DND-41 (cell line): ENCODE measurements at places on chromosomes 4 and X.
A peak's percentile ranks its signal among the peaks of the same experiment; 100 is the strongest.

DNA sequence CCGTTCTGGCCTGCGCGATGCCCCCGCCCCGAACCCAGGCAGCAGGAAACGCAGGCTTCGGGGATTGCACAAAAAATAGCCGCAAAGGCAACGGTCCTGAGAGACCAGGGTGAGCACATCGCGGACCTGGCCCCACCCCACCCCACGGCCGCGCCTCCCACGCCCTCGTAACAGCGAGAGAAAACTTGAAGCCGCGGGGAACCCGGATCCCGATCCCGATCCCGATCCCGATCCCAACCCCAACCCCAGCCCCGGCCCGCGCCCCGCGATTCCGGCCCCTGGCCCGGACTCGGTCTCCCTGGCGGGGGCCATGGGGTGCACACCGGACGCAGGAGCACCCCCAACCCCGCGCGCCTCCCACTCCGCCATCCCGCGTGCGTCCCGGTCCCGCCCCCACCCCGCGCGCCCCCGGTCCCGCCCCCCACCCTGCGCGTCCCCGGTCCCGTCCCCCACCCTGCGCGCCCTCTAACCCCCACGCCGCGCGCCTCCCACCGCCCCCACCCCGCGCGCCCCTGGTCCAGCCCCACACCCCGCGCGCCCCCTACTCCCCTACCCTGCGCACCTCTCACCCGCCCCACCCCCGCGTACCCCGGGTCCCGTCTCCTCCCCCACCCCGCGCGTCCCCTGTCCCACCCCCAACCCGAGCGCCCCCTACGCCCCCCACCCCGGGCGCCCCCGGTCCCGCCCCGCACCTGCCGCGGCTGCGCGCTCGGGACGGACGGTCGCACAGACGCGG lies 29.0 kb downstream of the NOP14 start:
- DNase-seq, result peak; percentile 35

- no peak for DNase-seq
Observed at GRCh38 chrX:69029771-69030170, 135.5 kb downstream of the PJA1 start.

DNA sequence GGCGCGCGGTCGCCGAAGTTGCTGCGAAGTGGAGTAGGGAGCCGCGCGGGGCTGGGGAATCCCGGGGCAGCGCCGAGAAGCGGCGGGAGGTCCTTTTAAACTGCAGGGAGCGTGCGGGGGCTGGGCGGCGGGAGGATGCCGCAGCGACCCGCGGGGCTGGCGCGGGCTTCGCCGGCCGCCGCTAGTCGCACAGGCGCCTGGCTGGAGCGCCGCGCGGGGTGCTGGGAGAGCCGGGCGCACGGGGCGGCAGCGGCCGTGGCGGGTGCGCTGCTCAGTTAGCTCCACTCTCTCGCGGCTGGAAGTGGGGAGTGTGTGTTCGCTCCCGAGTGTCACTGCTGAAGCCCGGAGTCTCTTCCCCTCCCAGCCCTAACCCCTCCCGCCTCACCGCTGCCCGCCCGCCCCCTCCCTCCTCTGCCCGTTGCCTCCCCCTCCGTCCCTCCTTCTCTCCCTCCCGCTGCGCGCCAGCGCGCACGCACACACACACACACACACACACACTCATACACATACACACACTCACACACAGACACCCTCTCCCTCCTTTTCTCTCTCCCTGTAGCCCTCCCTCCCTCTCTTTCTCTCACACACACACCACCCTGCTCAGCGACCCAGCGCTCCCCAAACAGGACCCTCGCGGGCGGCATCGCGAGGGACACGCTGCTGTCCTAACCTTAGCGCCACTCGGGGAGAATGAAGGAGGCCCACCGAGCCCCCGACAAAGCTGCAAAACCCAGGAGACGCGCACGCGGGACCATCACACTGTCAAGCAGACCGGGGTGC lies at the start of gene NDNF:
TSS of gene NDNF (minus strand) at position 312 of the 780 bp plus-strand sequence. CDS start 26,698 bp downstream, outside the sequence.
- DNase-seq, result no peak

- DNase-seq, result no peak
Observed at GRCh38 chr4:121951521-121952110, at the start of gene TRPC3. Gene TRPC3 (minus strand): TSS chr4:121952060. CDS start chr4:121951680, 380 bp downstream.

DNA sequence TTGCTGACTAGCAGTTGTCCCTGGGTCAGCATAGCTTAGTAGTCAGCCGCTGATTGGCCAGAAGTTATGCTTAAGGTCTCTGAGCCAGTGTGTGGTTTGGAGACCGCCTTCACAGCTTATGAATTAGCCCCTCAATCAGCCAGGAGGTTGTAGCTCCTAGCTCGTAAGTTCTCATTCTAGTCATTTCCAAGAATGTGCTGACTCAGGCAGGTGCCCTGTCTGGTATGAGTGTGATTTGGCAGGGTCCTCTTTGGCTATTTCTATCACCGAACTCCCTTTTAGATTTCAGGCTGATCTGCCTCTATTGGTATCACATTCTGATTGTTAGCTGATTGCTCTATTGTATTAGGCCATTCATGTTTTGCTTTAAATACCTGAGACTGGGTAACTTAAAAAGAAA lies 33.1 kb downstream of the NUDT11 start:
- DNase-seq, result no peak

DNA sequence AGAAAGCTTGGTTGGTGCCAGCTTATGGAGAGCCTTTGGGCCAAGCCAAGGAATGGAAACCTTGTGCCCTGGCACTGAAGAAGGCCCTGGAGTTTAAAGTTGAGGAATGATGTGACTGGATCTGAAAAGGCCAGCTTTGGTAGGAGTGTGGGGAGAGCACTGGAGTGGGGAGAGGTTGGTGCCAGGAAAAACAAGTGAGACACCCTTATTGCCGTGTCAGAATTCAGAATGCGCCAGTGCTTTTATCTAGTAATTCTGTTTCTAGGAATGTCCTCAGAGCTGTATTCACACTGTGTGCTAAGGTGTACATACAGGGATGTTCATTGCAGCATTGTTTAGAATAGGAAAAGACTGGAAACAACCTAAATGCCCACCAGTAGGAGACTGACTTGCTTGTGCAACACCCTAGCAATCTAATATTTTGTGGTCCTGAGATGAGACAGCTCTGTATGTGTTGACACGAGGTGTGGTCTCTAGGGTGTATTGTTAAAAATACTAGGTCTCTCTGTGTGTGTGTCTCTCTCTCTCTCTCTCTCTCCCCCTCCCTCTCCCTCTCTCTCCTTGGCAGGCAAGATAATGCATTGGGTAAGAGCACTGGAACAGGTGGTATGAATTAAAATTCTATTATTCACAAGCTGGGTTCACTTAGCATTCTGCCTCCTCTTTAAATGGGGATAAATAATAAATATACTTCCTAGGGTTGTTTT lies 107.8 kb downstream of the GATB start:
- DNase-seq, result no peak

DNA sequence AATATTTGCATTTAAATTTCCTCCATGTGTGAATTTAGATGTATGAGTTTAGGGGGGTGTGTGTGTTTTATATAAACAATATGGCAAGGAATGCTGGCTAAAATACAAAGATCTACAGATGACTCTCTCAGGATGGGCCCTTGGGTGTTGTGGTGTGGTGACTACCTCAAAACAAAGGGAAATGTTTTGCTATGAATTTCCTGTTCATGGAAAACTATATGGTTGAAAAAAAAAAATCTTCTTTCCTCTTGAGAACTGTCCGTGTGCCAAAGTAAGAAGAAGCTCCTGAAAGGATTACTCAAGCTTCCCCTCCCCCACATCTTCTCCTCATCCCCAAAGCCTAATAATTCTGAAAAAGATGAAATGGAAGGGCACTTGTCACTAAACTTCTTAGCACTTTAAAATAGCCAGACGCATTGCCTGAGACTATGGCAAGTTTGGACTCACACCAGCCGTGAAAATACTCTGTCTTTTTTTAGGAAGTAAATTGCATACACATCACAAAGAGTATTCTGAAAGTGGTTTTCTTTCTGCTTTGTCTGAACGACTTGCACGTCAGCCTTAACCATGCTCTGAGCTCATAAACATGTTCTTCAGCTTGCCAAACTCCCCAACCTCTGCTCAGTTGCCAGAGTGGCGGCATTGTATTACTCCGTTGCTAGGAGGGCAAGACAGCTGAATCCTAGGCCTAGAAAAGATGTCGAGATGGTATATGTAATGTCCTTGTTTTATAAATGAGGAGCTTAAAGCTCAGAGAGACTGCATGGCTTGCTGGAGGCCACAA lies 250.4 kb upstream of the JADE1 start:
- DNase-seq, result no peak

DNA sequence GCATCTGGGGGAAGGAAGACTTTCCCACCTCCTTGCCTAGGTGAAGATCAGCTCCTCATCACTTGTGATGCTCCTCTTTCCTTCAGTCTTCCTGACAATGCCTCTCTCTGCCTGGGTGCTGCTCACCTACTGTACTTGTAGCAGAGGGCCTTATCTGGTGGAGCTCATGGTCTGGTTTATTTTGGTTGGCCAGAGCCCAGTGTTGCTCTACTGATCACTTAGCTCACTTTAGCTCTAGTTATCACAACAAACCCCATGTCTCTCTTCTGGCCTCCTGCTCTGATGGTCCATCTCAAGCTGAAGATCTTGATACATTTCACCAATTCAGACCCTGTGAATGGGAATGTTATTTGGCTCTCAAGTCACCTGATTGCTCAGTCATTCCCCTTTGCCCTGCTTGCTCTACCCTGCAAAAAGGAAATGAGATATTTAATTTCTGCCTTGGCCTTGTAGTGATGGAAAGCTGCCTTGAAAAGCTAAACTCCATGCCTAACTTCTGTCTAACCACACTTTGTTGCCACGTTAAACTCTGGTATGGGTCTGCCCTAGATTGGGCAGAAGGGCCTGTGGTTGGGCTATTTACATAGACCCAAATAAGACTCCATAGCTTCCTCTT lies 30.3 kb upstream of the ADH1C start:
- no peak for DNase-seq

DNA sequence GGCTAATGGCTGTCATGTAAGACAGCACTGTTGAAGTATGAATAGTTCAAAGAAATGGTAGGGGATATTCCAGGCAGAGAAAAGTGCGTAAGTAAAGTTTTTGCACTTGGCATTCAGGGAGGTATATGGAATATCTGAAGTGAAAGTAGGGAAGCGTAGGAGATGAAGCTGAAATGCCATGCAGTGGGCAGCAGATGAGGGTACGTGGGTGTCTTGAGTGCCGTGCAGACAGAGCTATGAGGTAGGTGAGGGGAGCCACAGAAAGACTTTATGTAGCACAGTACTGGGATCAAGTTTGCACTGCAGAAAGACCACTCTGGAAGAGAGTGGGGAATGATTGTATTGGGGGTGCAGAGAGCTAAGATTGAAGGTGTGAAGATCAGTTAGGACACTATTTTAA lies 5.2 kb upstream of the SCD5 start:
- no peak for DNase-seq

DNA sequence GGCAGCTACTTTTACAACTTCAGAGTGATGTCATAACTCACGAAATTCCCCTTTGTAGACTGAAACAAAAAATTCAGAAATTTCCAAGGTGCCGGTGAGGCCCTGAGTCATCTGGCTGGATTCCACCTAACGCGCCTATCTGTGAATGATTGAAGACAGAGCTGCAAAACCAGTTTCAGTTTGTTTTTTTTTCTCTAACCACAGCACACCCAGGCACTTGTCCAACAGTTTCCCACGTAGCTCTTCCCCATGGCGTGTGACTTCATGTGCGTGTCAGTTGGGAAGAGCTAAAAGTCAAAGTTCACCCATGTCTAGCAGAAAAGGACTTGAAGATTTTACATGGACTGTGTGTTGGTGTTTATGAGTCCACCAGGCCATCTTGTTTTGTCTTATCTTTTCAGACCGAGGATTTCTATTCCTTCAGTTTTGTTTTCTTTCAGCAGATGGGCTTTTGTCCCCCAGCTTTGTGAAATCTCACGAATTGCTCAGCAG lies 16.4 kb downstream of the TCEANC start:
- no peak for DNase-seq

DNA sequence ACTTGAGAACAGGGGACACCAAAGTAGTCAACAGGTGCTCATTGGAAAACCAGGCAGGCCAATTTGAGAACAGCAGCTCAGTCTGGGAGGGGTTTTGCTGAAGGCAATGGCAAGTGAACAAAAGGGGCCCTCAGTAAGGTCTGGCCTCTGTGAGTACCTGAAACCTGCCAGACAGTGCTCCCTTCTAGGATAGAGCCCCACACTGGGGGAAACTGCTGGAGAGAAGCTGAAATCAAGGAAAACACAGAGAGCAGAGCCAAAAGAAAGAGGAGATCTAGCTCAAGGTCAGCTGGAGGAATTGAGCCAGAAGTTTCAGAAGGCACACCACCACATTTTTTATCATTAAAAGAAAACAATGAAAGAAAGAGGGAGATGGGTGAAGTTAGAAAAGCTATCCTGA lies 28.2 kb downstream of the PNMA6E start:
- DNase-seq, result no peak

- DNase-seq, result no peak
Observed at GRCh38 chrX:152943826-152944225, 46.0 kb downstream of the ZNF185 start.

DNA sequence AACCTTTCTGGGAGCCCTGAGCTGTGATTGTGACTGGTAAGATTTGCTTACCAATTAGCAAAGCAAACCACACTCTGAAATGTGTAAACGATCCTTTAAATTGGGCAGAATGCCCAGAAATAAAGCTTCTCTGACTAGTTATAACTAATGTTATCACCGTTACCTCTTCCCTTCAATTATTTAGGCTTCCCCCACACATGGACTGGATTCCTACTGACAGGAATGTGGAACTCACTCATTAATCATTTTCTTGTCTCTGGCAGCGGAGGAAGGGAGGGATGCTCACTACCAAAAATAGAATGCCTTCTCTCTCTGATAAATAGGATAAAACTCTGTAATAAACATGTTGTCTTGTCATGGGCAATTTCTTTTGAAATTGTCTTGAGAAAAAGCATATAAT lies 25.3 kb upstream of the NWD2 start:
- no peak for DNase-seq

- no peak for DNase-seq
Observed at GRCh38 chr4:86600007-86600653, 6.0 kb downstream of the PTPN13 start.

DNA sequence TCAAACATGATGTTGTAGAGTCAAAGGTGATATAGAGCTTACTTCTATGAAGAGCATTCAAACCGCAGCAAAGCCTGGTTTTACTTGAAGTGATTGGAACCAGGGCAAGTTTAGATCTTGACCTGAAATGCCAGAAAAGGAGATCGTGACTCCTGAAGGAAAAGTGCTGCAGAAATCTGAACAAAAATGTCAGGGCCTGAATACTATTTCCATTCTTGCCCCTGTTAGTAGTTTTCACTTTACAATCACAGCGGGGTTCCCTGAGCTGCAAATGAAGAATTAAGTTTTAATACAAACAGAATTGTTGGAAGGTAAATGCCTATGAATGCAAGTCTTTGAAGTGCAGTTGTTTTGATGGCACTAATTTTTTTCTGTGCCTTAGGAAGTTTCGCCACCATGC lies 4.1 kb downstream of the SLIT2 start:
- no peak for DNase-seq

- DNase-seq, result no peak
Observed at GRCh38 chr4:154313004-154313585, 178.5 kb downstream of the DCHS2 start.
